ENCODE measurements at places on chromosomes 7 and 10.

GRCh38 chr10:93422118-93422517 lies 60.0 kb downstream of the MYOF start:
- no peak for DNase-seq

GRCh38 chr7:70571961-70572360 lies 560.0 kb upstream of the GALNT17 start:
- no peak for DNase-seq

DNA sequence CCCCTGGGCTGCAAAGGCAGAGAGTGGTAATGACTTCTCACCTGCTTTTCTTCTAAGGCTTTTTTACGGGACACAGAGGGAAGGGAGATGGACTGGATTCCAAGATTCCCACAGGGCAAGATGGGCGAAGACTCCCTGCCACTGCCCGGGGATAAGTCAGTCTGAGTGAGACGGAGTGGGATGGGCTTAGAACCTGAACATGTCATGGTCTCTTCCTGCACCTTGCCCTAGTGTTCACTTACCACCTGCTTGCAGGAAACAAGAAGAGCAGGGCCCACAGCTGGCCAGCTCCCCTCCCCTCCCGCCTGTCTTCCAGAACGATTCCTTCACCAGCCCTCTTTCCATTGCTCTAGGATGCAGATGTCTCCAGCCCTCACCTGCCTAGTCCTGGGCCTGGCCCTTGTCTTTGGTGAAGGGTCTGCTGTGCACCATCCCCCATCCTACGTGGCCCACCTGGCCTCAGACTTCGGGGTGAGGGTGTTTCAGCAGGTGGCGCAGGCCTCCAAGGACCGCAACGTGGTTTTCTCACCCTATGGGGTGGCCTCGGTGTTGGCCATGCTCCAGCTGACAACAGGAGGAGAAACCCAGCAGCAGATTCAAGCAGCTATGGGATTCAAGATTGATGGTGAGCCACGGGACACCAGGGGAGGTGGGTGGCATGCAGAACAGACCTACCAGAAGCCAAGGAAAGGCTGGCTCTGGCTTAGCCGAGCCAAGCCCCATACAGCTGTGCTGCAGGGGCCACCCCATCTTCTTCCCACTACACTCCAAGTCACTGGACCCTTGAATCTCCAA lies 1.3 kb downstream of the SERPINE1 start:
- no peak for DNase-seq

GRCh38 chr7:41872966-41873365 lies 170.1 kb upstream of the INHBA start:
- no peak for DNase-seq

GRCh38 chr10:92811986-92812385 lies 36.3 kb upstream of the EXOC6 start:
- DNase-seq: no peak

DNA sequence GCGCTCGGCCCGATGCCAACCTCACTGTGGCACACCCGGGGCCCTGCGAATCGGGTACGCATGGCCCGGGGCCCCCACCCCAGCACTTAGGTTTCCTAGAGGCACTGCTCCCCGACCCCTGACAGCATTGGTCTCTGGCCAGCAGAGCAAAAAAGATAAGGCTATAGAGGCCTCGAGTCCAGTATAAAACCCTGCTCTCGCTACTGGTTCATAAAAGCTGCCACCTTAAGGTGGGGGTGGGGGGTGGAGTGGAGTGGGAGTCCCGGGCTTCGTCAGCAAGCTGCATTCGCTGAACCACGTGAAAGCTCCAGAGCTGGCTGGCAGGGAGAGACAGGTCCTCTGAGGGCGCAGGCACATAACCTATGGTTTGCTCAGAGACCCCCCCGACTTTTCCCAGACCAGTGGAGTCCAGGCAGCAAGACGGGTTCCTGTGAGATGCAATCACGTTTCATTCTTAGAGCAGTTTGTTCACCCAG lies 1.3 kb downstream of the KAZALD1 start:
- no peak for DNase-seq

DNA sequence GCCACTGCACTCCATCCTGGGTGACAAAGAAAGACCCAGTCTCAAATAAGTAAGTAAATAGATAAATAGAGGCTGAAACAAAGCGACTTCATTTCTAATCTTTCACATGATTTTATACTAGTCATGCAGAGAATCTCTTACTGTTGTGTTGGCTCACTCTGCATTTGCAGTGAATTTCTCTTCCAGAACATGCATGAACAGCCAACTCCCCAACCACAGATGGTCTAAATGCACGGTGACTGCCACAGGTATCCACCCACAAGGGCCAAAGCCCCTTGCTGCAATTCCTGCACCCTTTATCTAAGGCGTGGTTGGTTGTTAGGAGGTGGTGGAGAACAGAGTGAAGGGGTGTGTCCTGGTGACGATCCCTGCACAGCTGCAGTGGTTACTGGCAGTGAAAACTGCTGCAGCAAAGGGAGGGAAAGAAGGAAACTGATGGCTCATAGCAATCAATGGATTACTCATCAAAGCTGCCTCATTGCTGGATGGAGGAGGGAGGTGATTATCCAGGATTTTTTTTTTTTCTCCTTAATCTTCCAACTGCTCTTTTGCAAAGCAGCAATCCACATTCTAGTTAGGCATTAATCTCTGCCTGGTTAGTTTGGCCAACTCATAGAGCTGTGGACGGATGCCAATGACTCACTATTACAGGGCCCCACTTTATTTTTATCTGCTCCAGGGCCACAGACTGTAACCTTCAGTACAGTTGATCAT lies 50.6 kb downstream of the PRTFDC1 start:
- DNase-seq: no peak

DNA sequence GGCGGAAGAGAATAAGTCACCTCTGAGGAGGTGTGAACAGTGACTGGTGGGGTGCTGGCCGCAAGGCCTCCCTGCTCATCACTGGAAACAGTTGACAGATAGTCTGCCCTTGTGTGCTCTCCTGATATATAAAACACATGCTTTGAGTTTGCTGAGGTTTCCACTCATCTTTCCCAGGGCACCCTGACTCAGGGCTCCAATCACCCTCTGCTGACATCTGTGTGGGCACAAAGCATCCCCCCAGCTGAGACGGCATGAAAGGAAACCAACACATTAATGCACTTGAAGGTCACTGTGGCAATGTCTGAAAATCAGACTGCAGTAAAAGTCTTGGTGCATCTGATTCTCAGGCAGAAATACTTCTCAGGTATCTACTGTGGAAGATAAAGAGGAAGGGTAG lies 49.8 kb downstream of the EPDR1 start:
- DNase-seq: no peak

- DNase-seq: no peak
These were observed 20.0 kb downstream of the WNT8B start for GRCh38 chr10:100482834-100483185.

DNA sequence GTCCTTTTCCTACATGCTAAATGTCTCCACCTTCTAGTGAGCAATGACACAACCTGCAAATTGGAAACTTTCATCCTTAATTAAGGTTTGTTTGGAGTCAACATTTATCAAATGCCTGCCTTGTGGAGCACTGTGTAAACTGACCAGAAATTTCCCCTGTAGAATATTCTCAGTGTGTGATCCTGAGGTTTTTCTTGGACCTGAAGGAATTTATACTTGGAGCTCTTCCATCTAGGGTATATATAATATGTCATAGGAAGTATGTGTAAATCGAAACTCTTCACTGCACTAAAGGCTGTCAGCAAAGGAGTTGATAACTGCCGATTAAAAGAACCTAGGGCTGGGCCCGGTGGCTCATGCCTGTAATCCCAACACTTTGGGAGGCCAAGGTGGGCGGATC lies 152.4 kb downstream of the NSUN6 start:
- no peak for DNase-seq

DNA sequence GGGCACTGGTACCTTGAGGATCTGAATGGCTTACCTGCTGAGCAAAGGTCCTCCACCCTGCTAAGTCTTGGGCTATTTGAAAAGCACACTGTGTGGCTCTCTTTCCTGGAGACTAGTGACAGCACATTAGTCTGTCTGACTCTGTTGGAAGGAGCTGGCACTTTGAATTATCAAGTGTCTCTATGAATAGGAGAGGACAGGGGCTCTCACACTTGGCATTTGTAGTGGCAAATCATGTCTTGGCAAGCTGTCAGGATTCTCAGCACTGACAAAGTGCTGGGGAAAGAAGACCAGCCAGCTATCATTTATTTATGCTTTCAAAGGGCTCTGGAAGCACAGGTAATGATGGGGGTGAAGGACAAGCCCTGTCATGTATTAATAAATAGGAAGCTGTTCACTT lies 62.8 kb downstream of the MTPN start:
- no peak for DNase-seq

GRCh38 chr10:7560519-7560918 lies 106.2 kb downstream of the ITIH5 start:
- no peak for DNase-seq

DNA sequence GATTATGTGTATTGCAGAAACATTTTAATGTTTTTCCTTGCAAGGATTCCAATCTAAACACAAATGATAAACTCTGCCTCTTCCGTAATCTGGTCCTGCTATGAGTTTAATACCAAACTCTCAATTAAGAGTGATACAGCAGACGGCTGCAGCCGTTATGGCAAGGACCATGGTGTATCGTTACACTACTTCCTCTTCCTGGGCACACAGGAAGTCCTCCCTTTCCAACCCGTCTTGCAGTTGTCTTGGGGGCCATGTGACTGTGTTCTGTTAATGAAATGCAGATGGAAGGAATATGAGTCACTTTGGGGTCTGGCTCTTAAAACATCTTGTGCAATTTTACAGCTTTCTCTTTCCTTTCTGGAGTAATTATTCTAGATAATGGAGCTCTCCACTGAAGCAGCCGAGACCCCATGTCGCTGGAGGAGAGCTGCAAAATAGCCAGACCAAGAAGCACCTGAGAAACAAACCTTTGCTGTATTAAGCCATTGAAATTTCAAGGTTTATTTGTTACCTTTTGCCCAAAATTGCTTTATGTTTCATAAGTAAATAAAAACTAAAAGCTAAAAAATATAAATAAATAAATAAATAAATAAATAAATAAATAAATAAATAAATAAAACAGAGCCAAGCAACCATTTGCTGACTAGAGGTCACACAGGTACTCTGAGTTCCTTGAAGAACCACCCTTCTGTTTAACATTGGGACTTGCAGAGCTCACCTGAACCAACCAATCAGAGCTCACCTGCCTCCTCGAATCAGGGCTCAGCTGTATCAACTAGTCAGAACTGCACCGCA lies 74.7 kb downstream of the FRMPD2 start:
- DNase-seq: no peak

DNA sequence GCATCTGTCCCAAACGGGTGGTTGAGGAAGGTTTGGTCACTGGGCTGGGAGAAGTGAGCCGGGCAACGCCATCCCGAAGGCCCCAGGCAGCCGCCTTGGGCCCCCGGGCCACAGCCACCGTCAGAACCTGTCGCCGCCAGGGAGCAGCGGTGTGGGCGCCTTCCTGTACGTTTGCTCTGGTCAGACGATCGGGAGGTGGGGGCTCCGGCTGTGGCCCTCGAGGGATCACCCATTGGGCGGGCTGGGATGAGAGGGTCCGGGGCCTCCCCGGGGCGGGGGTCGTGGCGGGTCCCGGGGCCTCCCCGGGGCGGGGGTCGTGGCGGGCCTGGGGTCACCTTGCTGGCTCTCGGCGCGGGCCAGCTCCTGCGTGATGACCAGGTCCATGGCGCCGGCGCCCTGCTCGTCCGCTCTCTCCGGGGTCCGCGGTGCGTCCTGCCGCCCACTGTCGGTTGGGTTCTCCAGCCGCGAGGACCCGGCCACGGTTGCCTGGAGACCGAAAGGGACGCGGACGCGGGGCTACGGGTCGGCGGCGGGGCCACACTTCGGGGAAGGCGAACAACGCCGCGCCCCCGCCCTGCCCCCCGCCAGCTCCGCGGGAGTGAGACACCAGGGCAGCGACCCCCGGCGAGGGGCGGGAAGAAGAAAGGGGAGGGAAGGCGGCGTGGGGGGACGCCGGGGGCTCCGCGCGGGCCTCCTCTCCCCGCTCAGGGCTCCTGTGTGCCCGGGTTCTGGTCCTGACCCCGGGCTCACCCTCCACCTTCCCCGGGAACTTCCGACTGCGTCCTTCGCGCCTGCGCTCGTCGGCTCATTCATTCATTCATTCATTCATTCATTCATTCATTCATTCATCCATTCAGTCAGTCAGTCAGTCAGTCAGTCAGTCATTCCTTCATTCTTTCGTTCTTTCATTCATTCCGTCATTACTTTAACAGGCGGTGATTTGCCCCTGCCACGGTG lies at the start of gene CFAP46:
CFAP46 (minus strand) TSS at position 470 of the 957 bp plus-strand sequence; CDS start at position 384, 86 bp downstream.
- peak; percentile 44 for DNase-seq

GRCh38 chr7:131995324-131995723 lies 438.9 kb upstream of the PODXL start:
- DNase-seq: no peak
